ENCODE measurements at places on chromosomes 16 and 17. TPM values are rescaled to one million over a fixed set of nuclear protein-coding genes. Genes with fewer than 3 reads are reported as not detected.

GRCh38 chr17:4006165-4006589 lies 41.9 kb upstream of the ATP2A3 start:
- no peak for DNase-seq

The ORC6 gene
- total RNA-seq = 41.1 TPM

DNA sequence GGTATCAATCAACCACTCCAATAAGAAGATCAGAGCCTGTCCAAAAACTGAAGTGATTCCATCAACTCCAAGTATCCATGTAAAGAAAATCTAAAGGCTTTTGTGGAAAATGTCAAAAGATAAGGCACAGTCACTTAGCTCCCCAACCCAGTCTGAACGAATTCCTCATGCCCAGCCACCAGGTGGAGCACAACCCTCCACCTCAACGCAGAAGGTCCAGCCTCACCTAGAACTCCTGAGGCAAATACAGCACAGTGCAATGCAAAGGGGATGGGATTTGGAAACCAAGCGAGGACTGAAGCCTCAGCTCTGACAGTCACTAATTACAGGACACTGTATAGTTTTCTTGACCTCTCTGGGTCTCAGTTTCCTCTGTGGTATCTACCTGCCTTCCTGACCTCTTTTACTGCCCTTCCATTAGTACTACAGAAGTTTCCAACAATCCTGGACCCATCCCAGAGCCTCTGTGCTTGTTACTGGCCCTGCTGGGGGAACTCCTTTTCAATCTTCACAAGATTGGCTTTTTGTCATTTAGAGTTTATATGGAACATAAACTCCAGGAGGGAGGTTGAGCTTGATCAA lies 2.0 kb downstream of the NCBP3 start:
- DNase-seq = peak; percentile 27

GRCh38 chr17:46772475-46773220 lies 45.8 kb downstream of the WNT3 start:
- DNase-seq = no peak

The PMP22 gene
- 18.5 TPM for total RNA-seq

GRCh38 chr17:72838581-72838980 lies 253.9 kb downstream of the SLC39A11 start:
- no peak for DNase-seq

- no peak for DNase-seq
These were observed 357.2 kb upstream of the ASIC2 start for GRCh38 chr17:33650304-33650703.

The PRSS22 gene
- not detected for total RNA-seq

DNA sequence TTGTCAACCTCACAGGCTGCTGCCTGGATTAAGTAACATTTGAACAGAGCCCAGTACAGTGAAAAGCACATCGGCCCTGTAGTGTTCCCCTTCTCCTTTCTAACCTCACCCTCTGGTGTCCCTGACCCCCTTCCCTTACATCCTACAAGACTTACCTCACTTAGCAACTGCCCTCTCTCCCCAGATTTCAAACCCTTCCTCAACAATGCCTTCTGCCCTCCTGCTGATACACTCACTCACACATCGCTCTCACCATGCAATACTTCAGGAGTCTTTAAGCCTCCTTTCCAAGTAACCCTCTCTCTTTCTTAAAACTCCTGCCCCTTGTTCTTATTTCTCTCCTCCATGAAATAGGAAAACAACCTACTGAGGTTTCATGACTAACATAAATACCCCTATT lies 17.8 kb downstream of the ZZEF1 start:
- DNase-seq = no peak

DNA sequence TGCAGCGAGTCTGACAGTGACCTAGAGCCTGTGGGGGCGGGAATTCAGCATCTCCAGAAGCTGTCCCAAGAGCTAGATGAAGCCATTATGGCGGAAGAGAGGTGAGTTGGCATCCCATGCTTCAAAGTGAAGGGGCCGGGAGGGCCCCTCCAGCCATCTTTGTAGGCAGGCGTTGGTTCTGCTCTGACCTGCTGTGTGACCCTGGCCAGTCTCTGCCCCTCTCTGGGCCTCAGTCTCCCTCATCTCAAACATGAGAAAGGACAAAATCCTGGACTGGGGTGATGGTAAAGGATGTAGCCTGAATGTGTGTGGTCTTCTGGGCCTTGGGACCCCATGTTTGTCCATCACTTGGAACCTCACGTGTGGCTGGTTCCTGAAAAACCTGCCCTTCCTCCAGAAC lies 5.1 kb downstream of the PIMREG start:
- no peak for DNase-seq

DNA sequence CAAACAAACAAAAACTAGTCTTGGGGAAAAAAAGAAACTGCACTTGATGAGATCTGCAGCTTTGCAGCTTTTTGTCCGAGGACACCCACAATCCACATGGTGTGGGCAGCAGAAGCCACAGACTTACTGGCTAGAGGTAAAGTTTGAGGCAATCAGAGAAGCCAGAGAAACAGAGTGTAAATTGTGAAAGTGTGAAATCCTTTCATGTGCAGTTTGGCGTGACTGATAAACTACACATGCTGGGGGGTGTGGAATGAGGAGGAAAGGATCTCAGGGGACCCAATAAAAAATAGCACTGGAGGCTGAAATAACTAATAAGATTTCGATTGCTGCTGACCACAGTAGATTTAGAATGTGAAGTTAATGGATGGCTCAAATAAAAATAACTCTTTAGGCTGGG lies 42.4 kb upstream of the HOXB13 start:
- DNase-seq = no peak

DNA sequence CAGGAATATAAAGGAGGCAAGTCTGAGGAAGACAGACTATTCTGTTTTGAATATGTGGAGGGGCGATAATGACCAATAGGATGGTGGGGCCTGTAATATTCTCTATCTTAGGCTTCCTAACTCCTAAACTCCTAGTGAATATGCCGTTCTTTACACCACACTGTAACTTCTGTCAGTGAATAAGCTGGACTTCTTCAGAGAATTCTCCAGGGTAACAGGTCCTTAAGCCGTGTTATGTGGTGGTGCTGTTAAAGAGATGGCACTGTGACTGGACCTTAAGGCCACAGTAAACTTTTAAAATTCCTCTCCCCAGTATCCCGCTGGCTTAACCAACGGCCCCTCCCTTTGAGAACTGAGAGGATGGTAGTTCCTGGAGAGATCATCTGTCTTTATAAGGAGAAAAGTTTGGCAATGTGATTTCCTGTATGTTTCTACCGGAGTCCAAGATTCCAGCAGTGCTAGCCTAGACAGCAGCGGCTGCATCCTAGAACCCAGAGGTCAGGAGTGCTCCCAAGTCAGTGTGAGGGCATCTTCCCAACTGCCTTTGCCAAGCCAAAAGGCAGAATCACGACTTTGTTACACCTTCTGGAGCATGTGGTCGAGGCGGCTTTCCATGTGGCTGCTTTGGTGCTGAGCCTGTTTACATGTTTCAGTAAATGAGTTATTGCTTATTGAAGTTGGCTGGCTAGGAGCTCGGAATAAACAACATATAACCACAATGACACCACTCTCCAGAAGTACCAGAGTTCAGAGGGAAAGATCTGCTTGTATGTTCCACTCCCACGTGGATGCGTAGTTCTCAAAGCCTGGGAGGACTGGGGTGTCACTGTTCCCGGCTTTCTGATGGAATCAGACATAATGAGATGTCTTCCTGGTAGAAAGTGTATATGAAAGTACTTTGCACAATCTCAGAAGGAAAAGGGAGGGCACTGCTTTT lies 41.0 kb downstream of the TUBD1 start:
- DNase-seq = peak; percentile 99
